ENCODE measurements at places on chromosomes 6 and 20. TPM values are rescaled to one million over a fixed set of nuclear protein-coding genes. Genes with fewer than 3 reads are reported as not detected.

The BPI gene
- 0.11 TPM for total RNA-seq

The TDRD6 gene
- total RNA-seq: 0.32 TPM

The HIVEP1 gene
- total RNA-seq: 12.0 TPM

The MDFI gene
- total RNA-seq: 1.1 TPM

The MOXD1 gene
- total RNA-seq: 2.2 TPM

- DNase-seq: no peak
Measured at GRCh38 chr6:170200458-170200891, 90.4 kb downstream of the DLL1 start.

DNA sequence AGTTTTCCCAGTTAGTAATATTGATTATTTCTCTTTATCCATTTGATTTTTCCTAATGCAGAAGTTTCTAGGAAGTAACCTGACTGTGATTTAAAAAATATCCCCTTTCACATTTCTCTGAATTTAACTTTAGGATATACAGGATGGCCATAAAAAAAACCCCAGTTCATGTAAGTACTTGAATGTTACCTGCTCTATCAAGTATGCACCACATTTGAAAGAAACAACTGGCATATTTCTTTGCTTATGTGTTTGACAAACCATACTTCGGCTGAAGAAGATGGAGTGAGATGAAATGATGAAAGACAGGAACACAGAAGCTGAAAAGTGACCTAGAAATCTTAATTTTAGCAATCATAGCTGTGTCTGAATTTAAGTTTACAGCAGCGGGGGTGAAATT, 374.0 kb upstream of the NOX3 start:
- no peak for DNase-seq

- DNase-seq: no peak
Measured at GRCh38 chr6:45818655-45819054, 197.0 kb downstream of the CLIC5 start.

DNA sequence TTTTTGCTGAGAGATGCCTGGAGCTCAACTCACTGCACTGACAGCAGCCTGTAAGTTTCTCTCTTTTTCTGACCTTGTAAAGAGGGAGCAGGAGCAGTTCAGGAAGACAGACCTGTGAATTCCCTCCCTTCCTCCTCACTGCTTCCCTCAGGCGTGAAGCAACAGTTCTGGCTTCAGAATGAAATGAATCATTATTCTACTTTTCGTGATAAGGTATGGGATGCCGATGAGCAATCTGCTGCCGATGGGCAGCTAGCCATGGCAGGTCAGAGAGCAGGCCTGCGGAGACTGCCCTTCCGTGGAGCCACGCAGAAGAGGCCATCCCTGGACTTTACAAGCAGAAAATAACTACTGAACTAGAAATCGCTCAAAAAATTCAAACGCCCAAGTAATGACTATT, 426.5 kb upstream of the RNF217 start:
- no peak for DNase-seq

GRCh38 chr6:56695702-56696101, 53.0 kb upstream of the DST start:
- no peak for DNase-seq

GRCh38 chr20:21103582-21104465, 2.3 kb downstream of the LINC00237 start:
- no peak for DNase-seq

GRCh38 chr6:140744659-140745320, 1370.3 kb upstream of the CITED2 start:
- DNase-seq: no peak

- DNase-seq: no peak
Measured at GRCh38 chr6:110173506-110174132, 5.9 kb downstream of the WASF1 start.

GRCh38 chr20:14113416-14113815, 118.1 kb downstream of the MACROD2 start:
- DNase-seq: no peak

Data from Right ventricle myocardium superior (tissue), 1 donor.